Bronchial epithelial cell (primary cell): ENCODE measurements at places on chromosomes 2 and 18. TPM values are rescaled to one million over a fixed set of nuclear protein-coding genes. Genes with fewer than 3 reads are reported as not detected.

Gene DSG3
- total RNA-seq: 271 and 688 TPM in 2 replicates

Gene TEKT4
- not detected in 2 replicates for total RNA-seq

DNA sequence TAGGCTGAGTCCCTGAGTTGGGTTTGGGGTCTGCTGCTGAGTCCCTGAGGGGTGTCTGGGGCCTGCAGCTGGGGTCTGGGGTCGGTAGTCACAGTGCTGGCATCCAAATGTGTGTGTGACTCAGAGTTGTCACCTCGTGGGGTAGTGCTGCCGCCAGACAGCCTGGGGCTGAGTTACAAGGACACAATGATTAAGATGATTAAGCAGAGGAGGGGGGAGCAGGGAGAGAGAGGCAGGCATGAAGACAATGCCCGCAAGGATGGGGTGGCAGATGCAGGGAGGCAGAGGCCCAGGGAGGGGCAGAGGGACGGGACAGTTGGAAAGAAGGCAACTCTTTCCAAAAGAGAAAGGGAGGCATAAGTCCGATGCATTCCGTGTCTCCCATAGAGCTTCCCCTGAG lies 120.2 kb downstream of the CELF4 start:
- no peak for DNase-seq

DNA sequence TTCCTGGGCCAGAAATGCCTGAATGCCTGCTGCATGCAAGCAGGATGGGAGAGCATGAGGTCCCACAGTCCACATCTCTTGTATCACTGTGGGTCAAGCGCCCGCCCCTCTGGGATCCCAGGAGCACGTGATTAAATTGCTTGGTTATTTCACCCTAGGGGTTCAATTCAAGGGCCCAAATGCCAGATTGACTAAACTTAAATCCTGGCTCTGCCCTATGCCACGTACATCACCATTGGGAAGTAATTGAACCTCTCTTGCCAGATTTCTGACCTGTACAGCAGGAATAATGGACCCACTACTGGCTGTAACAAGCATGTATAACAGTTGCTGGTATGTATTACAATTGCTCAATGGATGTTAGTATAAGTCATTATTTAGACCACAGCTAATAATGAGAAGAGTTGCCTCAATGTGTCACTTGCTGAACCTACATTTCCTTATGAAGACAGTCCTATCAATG lies 19.9 kb downstream of the FHL2 start:
- DNase-seq: peak; percentile 35

DNA sequence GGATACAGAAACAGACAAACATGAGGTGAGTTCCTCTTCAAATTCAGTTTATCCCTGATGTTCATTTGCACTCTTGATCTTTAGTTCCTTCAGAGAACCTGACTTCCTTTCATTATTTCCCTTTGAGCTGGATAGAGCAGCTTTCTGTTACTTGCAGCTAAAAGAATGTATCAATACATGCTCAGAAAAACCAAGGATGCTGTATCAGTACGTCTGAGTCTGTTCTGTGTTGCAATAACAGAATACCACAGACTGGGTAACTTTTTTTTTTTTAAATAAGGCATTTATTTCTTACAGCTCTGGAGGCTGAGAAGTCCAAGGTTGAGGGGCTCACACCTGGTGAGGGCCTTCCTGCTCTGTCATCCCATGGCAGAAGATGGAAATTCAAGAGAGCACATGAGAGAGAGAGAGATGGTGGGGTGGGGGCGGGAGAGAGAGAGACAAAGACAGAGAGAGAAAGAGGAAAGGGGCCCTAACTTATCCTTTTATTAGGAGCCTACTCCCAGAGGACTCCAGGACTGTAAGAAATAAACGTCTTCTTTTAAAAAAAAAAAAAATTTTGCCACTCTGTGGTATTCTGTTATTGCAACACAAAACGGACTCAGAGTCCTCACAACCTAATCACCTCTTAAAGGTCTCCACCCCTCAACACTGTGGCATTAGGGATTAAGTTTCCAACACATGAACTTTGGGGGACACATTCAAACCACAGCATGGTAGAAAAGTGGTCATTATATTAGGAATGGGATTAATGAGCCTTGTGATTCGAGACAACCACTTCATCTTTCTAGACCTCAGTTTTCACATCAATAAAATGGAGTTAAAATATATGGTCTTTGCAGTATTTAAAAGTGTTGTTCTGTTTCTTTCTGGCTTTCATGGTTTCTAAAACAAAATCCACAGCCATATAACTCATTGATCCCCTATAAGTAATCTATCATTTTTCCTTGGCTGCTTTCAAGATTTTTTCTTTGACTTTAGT lies 18.4 kb upstream of the SELENOI start:
- DNase-seq: no peak

GRCh38 chr2:109204412-109204811 lies 75.4 kb downstream of the SH3RF3 start:
- DNase-seq: no peak

DNA sequence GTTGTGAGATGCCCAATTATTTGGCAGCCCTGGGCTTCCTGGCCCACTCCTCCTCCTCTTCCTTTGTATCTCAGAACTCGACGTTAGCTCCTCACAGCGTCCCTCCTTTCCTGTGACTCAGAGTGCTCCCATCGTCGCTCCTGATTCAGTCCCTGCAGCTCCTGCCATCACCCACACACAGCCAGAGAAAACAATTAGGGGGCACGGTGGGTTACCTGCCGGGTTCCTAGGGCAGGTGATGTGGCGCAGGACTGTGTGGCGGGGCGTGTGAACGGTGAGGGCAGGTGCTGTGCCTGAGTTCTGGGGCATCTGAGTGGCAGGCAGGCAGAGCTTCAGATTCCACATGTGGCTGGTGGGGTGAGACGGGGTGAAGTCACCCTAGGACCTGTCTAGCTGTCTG lies 42.6 kb downstream of the GLI2 start:
- no peak for DNase-seq

GRCh38 chr2:190837952-190838361 lies 42.7 kb upstream of the GLS start:
- DNase-seq: no peak

DNA sequence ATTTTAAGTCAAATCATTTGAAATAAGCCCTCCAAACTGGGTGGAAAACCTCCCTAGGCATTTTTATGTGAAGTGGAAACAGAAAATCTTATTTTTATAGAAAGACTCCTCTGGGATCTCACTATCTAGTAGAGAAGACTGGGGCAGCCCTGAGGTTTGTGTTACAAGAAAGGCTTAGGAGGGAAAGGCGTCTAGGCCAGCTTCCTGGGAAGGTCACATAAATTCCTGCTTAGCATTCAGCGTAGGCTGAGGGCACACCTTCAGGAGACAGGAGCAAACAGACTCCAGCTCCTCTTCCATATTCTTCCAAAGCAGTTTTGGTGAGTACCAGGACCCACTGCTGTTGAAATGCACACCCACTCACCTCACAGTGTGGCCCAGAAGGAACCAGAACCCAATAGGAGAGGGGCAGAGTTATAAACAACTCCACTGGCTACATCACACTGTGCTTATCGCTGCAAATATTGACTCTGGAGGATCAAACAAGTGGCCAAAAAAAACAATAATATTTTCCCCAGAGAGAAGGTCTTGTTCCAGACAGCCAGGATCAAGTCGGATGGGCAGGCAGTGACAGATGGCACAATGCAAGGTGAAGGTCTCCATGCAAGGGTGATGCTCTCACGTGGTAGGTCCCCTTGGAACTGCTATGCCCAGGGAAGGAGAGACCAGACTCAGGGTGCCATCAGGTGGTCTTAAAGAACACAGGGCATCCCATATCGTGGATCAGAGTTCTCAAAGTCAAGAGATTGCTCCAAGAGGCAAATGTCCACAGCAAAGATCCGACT lies 17.7 kb upstream of the IGFBP2 start:
- DNase-seq: no peak

- no peak for DNase-seq
These were observed 27.3 kb downstream of the RNF144A start for GRCh38 chr2:6944555-6944954.

- no peak for DNase-seq
These were observed 44.3 kb upstream of the FBXO11 start for GRCh38 chr2:47950340-47951301.

DNA sequence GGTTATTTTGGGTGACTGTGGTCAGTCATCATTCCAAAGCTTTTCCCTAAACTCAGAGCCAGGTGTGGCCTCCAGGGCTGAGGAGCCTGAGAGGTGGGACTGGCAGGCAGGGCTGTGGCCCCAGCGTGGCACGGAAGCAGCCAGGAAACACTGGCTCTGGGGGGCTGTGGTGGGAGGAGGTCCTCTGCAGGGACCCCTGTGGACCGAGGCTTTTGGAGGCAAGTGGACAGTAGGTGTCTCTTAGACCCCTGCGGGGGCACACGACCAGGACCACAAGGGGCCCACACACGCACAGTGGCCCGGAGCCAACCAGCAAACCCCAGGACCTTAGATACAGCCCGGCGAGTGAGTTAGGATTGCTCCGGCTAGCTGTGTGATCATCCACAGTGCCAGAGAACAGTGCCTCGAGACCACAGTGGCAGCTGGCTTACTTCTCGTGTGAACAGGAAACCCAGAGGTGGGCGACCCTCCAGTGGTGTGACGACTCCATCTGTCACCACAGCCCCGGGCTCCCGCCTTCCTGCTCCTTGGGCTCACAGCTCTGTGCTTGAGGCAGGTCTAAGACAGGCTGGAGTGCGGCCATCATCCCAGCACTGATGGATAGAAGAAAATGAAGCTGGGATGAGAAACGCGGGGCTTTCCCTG lies 1.6 kb upstream of the RTP5 start:
- no peak for DNase-seq

DNA sequence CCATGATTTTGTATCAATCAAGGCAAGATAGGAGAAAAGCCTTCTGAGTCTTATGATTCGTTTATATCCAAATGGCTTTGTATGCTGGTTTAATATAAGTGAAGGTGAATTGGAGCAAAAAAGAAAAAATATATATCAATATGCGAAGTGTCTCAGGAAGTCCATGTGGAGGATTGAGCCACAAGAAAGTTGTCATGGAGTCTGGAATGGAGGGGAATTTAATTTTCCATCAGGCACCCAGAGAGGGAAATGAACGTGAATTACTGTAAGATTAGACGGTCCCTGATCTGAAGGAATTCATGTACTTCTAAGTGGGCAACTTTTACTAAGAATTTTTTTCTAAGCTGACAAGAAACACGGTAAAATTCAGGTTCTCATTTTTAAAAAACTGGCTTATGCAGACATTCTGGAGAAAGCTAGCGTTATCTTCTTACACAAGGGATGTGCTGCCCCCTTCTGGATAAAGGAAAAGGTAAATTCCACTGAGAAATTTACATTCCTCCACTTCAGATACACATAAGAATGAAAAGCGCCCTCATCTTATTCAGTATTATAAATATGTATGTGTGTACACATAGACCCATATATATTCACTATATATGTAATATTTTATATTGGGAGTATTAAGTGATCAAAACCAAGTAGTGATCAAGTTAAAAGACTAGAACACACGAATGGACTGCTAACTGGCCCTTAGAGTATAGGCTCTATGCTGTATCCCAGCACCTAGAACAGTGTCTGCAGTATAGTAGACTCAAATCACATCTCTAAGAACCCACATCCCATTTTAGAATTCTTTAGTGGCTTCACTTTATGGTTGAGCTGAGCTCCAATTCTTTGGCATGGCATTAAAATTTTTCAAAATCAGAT lies 289.0 kb upstream of the TFPI start:
- DNase-seq: peak; percentile 65
